Heart left ventricle (tissue), 16 donors: ENCODE measurements at places on chromosomes 3 and 15. TPM values are rescaled to one million over a fixed set of nuclear protein-coding genes. Genes with fewer than 3 reads are reported as not detected.

DNA sequence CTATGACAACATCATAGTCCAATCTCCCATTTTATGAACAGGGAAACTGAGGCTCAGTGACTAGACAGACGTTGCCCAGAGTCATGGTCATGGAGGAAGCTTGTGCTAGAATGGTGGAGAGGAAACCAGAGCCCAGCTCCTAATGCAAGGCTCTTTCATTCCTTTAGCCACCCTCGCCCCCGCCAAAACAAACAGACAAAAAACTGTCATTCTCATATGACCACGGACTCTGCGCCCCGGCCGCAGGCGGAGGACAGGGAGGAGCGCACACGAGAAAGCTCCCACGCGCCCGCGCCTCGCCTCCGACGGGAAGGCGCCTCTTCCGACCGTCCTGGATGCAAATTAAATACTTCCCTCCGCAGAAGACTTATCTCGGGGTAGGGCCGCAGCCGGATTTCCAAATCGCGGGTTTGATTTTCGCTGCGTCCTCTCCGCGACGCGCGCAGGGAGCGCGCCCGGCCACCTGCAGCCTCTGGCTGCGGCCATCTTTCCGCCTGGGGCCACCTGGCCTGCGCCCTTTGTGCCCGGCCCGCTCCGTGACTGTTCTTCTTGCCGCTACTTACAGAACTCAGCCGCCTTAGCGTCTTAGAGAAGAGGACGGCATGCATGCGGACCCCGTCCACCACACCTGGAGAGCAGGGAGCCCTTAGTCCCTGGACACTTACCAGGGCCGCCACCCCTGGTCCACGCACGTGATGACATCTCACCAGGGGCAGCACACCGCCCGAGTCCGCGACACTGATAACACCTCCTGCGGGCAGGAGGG lies 670 bp upstream of the ATP13A3 start:
- peaks cover 16% of the 10 kb centered on the region for H3K4me1 ChIP-seq
- no peaks in the 10 kb centered on the region for H3K36me3 ChIP-seq
- H3K27me3 ChIP-seq: no peaks in the 10 kb centered on the region
- peak overlapping the region; percentile 65 for H3K4me3 ChIP-seq
- H3K27ac ChIP-seq: peak overlapping the region; percentile 81

DNA sequence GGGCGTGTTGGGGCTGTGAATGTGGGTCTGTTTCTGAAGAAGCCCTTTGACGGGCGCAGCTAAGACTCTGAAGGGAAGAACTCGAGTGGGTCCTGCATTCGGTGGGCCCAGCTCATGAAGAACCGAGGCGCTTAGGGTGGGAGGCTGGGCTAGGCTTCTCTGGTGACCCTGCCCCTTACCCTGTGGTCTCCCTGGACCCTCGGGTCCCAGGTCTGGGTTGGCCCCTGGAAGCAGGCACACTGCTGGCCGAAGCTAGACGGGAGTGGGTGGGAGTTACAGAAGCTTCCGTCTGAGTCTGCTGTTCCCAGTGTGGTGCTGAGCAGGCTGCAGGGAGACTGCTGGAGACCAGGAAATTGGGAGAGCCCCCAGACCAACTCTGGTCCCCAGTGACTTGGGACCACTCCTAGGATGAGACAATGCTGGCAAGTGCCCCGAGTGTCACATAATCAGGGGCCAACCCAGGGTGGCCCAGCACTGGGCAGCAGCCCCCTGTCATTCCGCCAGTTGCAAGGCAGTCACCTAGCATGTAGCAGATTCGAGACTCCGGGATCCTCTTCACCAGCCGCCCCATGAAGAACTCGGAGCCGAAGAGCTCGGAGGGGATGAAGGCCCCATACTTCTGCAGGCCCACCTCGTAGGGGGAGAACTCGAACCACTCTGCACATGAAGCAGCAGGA lies 16.7 kb upstream of the EHD4 start:
- no peak overlapping the region for H3K4me3 ChIP-seq
- H3K27me3 ChIP-seq: no peaks in the 10 kb centered on the region
- no peak overlapping the region for H3K27ac ChIP-seq
- no peaks in the 10 kb centered on the region for H3K4me1 ChIP-seq

CLRN1 gene
- not detected for total RNA-seq

GRCh38 chr3:45355351-45355750 lies 33.0 kb upstream of the LARS2 start:
- no peak overlapping the region for H3K4me3 ChIP-seq
- no peak overlapping the region for H3K27ac ChIP-seq
- H3K27me3 ChIP-seq: no peaks in the 10 kb centered on the region
- no peaks in the 10 kb centered on the region for H3K4me1 ChIP-seq
- H3K36me3 ChIP-seq: no peaks in the 10 kb centered on the region

EFHB gene
- total RNA-seq: not detected

PSMD2 gene
- total RNA-seq: 223 TPM

DNA sequence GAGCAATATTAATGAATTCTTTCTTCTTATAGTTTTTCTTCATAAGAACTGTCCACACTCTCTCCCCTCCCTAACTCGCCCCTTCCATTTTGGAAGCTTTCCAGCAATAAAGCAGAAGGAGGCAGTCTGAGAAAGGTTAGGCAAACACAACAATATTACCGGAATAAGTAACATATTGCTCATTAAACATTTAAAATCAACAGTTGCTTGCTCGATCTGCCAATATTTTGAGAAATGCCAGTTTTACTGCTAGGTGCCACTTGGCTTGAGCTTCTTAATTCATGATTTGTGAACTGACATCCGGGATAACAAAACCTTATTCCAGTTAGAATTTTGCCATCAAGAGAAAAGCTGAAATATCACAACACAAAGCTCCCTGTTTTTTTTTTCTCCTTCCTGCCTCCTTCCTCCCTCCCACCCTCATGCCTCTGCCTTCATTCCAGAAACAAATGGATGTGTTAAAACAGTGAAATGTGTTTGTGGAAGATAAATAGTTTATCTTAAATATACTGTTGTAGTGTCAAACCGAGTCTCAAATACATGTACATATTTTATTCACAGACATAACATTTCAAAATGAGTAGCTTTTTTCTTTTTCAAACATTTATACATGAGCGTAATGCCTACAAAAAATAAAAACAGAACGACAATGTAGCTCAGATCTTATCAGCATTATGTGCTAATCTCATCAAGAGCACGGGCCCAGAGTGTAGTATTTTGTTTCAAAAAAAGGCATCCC lies 253.7 kb downstream of the GAP43 start:
- no peak overlapping the region for H3K4me3 ChIP-seq
- no peak overlapping the region for H3K27ac ChIP-seq
- H3K36me3 ChIP-seq: no peaks in the 10 kb centered on the region
- no peak for DNase-seq

DNA sequence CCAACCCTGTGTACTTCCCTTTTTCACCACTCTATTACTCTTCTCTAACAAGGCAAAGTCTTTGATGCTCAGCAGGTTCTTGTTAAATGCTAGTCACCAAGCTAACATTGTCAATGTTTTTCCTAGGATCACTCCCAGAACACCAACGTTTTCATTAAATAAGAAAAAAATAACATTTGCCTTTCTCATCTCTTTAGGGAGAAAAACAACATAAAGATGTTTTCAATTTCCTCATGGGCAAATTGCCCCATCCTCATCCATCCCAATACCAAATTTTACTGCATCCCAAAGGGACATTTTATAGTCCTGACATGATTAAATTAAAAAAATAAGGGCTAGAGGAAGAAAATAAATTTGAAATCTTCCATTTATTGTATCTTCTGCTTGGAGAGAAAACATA lies 106.5 kb downstream of the SUCNR1 start:
- H3K27me3 ChIP-seq: no peaks in the 10 kb centered on the region
- H3K4me1 ChIP-seq: peaks cover 7% of the 10 kb centered on the region
- DNase-seq: no peak
- no peak overlapping the region for H3K27ac ChIP-seq
- no peak overlapping the region for H3K4me3 ChIP-seq
- no peaks in the 10 kb centered on the region for H3K36me3 ChIP-seq

DNA sequence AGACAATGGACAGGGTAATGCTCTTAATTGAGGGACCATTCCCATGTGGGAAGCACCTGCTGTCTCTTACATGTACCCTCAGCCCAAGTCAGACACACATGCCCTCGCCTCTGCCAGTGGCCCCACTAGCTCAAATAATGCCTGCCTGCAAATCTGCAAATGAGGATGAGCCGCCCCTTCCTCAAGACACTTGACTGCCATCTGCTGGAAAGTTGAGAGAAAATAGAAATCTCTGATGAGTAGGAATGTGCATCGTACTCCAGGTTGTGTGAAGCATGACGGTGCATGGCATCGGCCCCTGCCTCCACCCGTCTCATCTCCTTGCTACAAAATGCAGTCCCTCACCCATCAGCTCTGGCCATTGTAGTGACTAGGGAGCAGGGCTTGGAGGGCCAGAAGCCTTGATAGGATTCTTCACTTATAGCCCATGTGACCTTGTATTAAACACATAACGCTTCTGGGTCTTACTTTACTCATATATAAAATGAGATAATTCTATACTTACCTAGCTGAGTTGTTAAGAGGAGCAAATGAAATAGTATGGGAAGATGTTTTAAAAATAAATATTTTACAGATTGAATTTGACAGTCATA lies 6.3 kb upstream of the SCN5A start:
- no peak overlapping the region for H3K4me3 ChIP-seq
- H3K36me3 ChIP-seq: no peaks in the 10 kb centered on the region
- H3K4me1 ChIP-seq: peaks cover 4% of the 10 kb centered on the region

DNA sequence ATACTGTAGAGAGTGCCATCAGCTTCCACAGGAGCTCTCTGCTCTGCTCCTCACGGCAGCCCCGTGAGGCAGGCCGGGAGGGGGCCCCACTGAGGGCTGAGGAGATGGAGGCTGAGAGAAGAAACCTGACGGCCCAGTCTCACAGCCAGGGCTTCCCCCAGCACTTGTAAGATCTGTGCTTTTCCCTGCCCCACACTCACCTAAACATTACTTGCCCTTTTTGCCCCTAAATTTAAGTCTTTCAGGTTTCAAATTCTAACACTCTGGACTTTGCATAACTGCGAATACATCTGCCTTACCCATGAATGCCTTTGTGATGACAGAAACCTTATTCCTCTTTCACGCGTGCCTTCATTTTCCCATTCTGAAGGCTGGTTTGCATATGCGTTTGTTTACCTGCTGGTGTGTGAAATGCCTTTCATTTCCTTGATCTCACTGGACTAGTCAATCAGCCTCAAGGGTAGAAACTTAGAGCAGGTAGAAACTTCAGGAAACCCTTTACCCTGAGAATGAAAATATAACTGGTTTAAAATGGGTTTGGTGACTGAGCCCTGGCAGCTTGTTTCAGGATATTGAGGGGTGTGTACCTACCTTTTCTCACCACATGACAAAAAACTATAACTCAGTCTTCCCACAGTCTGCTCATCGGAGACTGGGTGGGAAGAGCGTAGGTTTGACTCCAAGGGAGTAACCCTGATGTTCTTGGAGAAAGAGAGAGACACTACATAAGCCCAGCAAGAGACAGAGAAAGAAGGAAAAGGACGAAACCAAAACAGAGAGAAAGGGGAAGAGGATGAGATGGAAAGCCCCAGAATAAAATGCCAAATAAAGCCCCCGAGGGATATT lies 20.1 kb downstream of the SLC12A8 start:
- no peak overlapping the region for H3K4me3 ChIP-seq
- no peak for DNase-seq
- H3K4me1 ChIP-seq: no peaks in the 10 kb centered on the region
- no peak overlapping the region for H3K27ac ChIP-seq

- H3K4me3 ChIP-seq: no peak overlapping the region
- H3K36me3 ChIP-seq: no peaks in the 10 kb centered on the region
- no peak for DNase-seq
- no peaks in the 10 kb centered on the region for H3K4me1 ChIP-seq
- H3K27ac ChIP-seq: no peak overlapping the region
- no peaks in the 10 kb centered on the region for H3K27me3 ChIP-seq
These were observed 16.2 kb downstream of the TERC start for GRCh38 chr3:169748670-169749069.

DNA sequence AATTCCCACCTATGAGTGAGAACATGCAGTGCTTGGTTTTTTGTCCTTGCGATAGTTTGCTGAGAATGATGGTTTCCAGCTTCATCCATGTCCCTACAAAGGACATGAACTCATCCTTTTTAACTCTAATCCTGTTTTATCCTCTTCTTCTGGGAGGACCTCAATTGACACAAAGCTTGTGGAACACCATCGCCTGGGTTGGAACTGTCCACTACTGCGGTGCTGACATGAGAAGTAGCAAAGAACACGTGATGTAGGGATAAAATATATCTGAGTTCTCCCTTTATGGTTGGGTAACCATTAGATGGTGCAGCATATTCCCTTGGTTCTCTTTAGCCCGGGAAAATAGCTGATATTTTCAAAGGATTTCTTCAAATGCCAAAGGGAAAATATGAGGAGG lies 105.3 kb upstream of the TOPAZ1 start:
- DNase-seq: no peak
- H3K36me3 ChIP-seq: no peaks in the 10 kb centered on the region
- no peak overlapping the region for H3K27ac ChIP-seq
- H3K4me1 ChIP-seq: no peaks in the 10 kb centered on the region
- no peaks in the 10 kb centered on the region for H3K27me3 ChIP-seq

DNA sequence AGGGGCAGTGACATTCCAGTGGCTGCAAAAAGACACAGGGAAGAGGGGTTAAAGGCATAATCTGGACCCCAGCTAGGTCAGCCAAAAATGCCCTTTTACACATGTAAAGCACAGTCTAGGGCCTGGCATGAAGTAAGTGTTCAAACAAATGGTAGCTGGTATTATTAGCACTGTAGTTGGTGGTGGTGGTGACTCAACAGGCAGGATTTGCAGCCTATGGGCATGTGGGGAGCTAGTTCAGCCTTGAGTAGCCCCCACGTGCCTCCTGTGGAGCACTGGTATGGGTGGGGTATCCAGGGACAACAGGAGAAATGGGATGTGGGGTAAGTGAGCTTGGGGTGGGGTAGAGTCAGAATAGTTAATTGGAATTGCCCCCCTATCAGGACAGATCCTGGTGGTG lies 27.6 kb downstream of the DNASE1L3 start:
- H3K27me3 ChIP-seq: no peaks in the 10 kb centered on the region
- no peak overlapping the region for H3K27ac ChIP-seq
- H3K36me3 ChIP-seq: no peaks in the 10 kb centered on the region
- peaks cover 3% of the 10 kb centered on the region for H3K4me1 ChIP-seq

ARPP21 gene
- total RNA-seq: not detected

DNA sequence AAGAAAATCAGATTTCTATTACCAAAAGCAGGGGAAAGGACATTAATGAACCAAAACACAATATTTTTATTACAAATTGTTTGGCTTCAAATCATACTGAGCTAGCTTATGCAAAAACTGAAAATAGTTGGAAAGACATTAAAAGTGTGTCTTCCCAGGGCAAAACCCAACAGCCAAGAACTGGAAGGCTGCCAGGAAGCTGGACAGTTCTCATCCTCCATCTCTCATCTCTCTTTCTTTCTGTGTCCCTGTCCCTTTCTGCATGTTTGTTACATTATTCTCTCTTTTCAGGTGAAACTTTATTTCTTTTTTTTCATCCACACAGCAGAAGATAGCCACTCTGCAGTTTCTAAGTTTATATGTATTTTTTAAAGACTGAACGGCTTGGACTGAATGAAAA lies 41.1 kb upstream of the SNTN start:
- H3K36me3 ChIP-seq: no peaks in the 10 kb centered on the region
- no peaks in the 10 kb centered on the region for H3K4me1 ChIP-seq
- no peak overlapping the region for H3K27ac ChIP-seq
- no peak for DNase-seq
- H3K27me3 ChIP-seq: no peaks in the 10 kb centered on the region
- H3K4me3 ChIP-seq: no peak overlapping the region

FAM3D gene
- not detected for total RNA-seq

GXYLT2 gene
- 12.7 TPM for total RNA-seq
